NAMALWA (cell line): ENCODE measurements at places on chromosomes 16 and 17.

DNA sequence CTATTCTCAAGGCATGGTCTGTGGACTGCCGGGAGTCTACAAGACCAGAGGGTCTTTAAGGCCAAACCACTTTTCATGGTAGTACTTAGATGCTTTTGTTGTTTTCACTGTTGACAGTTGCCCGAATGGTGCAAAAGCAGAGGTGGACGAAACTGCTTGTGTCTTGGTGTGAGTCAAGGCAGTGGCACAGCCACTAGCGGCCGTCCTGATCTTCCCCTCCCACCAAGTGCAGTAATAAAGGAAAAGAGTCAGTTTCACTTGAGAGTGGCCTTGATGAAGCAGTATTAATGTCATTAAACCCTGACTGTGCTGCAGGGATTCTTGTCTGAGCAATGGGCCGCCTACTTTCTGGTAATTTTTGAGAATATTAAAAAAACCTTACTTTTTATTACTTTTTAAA is 109.1 kb downstream of the PRKCA start:
- DNase-seq: no peak

GRCh38 chr16:57643147-57643874 is 14.9 kb downstream of the ADGRG1 start:
- no peak for DNase-seq

- DNase-seq: no peak
These were observed 18.4 kb downstream of the HS3ST6 start for GRCh38 chr16:1899641-1900451.

- DNase-seq: no peak
These were observed 141.4 kb downstream of the TMEM132E start for GRCh38 chr17:34720760-34721159.

- DNase-seq: no peak
These were observed 7.2 kb downstream of the TIMM22 start for GRCh38 chr17:1003972-1004768.

DNA sequence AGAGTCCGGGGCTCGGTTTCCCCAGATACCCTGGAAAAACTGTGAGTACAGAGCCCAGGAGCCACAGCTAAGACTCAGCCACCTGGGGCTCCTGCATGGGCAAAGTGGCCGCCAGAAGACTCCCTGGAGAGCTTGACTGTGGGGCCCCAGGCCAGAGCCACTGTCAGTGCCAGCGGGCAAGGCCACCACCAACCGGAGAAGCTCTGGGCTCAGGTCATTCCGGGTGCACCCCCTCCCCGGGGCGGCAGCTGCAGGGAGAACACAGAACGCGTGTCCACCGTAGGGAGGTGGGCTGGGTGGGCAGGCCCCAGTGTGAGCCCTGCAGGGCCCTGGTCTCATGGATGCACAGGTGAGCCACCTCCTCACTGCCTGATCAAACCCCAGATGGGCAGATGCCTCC is 22.3 kb upstream of the RBFOX3 start:
- no peak for DNase-seq

DNA sequence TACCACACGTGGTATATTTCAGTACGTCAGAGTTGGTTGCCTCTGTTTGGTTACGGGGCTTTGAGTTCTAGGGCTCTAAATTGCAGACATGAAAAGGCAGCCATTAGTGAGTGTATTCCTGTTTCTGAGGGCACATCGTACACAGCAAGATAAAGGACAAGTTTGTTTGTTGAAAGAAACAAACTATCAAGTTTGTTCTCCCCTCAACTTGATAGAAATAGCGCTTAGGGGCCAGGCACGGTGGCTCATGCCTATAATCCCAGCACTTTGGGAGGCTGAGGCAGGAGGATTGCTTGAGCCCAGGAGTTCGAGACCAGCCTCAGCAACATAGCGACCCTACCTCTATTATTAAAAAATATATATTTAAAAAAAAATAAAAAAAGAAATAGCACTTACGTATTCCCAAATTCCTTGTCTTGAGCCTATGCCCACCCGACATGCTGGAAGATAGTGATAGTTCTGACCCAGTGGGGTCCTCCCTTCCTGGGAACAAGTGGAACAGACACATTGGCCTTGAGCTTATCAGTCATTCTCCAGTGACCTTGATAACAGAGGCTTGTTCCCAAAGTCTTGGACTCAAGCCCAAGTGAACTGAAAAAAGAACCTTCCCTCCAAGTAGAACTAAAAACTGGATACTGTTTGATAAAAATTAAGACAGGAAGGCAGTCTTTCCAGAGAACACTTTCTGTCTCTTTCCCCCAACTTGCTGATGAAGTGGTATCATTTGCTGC is 139.9 kb upstream of the CACNG3 start:
- no peak for DNase-seq

DNA sequence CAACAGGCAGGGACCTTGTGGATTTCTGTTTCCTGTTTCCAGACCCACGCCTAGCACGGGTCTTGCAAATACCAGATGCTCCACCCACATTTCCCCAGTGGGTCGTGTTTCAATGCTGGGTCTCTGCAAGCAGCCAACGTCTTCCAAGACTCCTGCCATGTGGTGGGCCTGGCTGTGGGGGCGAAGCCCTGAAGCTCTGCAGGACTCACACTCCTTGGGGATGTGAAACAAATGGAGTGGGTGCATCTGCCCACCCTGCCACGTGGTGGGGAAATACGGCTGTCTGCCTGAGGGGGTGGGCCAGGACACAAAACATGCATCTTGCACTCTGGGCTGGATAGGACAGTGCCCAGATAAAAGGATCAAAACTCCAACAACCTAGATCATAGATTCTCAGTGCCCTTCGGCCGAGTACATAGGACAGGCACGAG is 32.6 kb downstream of the FA2H start:
- DNase-seq: no peak

DNA sequence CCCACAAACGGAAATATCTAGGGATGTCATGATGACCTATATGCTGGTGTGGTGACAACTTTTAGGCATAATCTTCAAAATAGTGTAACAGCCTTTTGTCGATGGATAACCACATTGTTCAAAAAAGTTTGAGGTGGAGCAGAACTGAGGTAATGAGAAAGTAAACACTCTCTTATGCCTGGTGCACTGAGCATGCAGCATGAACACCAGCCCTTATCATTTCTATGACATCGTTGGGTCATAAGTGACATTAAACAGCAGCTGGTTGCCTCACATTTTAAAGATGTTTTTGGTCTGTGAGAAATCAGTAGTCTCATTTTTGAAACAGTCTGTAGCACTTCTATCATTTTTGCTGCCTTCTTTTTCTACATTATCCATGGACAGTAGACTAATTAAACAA is 1.8 kb downstream of the KRT23 start:
- DNase-seq: no peak

DNA sequence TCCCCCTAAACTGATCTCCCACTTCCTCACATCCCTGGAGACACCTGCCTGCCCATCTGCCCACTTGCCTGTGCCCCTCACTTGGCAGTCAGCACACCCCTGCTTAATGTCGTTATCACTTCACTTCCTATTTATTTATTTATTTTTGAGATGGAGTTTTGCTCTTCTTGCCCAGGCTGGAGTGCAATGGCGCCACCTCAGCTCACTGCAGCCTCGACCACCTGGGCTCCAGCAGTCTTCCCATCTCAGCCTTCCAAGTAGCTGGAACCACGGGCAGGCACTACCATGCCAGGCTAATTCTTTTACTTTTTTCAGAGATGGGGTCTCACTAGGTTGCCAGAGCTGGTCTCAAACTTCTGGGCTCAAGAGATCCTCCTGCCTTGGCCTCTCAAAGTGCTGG is 23.5 kb upstream of the PHOSPHO1 start:
- no peak for DNase-seq

DNA sequence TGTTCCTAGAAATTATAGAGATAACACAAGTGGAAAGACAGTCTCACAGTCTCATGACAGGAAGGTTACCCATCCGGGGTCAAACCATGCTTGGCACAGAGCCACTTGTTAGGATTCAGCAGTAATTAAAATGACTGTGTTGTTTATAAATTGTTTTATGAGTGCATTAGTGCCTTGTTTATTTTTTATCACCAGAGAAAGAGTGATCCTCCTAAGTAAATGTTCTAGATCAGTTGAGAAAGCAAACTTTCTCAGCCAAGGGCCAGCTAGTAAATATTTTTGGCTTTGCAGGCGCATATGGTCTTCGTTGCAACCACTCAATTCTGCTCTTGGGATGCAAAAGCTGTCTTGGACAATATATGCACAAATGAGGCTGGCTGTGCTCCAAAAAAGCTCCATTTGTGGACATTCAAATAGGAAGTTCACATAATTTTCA is 253.9 kb upstream of the CACNG5 start:
- no peak for DNase-seq

DNA sequence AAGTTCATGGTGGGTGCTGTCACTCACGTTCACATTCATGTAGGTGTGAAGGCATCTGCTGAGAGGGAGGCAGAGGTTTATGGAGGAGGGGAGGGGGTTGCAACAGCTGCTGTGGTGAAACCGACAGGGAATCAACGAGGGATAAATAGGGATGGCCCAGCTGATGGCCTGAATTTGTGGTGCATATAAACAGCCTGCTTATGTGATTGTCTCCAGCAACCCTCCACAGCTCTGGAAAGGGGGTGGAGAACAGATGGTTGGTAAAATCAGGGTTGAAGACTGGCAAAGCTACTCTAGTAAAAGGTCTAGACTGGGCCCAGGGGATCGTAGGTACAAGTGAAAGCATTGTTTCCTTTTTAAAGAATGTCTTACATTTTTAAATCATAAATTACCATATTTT is 53.7 kb downstream of the IQCK start:
- DNase-seq: no peak

DNA sequence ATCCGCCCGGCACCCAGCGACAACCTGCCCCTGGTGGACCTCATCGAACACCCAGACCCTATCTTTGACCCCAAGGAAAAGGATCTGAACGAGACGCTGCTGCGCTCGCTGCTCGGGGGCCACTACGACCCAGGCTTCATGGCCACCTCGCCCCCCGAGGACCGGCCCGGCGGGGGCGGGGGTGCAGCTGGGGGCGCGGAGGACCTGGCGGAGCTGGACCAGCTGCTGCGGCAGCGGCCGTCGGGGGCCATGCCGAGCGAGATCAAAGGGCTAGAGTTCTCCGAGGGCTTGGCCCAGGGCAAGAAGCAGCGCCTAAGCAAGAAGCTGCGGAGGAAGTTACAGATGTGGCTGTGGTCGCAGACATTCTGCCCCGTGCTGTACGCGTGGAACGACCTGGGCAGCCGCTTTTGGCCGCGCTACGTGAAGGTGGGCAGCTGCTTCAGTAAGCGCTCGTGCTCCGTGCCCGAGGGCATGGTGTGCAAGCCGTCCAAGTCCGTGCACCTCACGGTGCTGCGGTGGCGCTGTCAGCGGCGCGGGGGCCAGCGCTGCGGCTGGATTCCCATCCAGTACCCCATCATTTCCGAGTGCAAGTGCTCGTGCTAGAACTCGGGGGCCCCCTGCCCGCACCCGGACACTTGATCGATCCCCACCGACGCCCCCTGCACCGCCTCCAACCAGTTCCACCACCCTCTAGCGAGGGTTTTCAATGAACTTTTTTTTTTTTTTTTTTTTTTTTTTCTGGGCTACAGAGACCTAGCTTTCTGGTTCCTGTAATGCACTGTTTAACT is 1.0 kb downstream of the NOG start:
- no peak for DNase-seq

DNA sequence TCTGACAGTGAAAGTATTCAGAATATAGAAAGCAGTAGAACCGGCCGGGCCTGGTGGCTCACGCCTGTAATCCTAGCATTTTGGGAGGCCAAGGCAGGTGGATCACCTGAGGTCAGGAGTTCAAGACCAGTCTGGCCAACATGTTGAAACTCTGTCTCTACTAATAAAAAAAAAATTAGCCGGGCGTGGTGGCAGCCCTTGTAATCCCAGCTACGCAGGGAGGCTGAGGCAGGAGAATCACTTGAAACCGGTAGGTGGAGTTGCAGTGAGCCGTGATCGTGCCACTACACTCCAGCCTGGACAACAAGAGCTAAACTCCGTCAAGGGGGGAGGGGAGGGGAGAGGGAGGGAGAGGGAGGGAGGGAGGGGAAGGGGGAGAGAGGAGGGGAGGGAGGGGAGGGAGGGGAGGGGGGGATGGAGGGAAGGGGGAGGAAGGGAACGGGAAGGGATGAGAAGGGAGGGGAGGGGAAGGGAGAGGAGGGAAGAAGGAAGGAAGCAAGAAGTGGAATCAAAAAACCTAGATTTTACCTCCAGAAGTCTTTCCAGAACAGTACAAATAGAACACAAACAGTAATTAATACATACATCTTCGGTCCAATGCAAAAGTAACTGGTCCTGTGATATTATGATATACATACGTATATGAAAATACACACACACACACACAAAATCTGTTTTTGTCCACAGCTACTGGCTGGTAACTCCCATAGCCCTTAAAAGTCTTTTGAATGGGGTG is 10.9 kb upstream of the NT5C start:
- DNase-seq: no peak

DNA sequence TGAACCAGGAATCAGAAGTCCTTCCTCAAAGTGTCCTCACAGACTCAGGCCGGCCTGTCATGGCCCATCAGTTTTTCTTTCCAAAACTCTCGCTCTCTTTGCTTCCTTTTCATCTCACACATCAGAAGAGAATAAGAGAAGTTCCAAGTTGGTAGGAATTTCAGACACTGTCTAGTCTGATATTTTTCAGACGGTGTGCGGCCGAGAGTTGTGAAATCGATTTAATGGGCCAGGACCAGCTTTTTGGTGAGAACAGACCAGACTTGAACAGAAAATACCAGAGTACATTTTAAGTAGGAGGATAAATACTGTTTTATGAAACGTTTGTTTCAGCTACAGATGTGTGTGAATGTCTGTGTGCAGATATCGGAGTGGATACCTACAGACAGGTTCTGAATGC is 24.8 kb upstream of the RCVRN start:
- DNase-seq: no peak

DNA sequence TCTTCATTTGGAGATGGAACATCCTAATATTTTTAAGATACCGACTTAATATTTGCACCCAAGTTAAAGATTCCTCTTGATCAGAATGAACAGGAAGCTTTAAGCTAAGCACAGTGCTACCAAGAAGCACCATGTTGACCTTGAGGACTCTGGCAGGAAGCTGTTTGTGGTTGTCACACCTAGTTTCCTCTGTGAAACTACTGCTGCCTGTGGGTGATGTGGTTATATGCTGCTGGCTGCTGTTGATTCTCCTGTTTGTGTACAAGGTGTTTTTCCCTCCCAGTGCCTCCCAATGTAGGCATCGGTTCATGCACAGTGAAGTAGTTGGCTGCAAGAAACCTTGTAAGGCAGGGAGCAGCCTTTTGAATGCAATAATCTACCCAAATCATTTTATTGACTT is 23.4 kb downstream of the RBL2 start:
- peak; percentile 63 for DNase-seq

DNA sequence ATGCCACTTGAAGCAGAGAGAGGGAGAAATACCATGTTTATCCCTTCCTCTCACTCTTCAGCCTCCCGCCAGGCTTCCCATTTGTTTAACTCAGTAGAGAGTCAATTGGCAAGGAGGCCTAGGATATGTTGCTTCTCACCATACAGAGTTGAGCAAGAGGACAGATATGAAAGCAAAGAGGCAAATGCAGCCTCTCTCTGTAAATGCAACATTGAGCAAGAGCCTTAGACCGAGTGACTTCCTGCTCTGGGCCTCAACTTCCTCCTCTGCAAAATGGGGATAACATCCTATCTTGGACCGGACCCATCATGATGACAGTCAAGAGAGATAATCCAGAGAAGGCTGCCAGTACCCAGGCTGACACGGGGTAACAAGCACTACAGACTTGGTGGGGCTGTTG is 36.8 kb downstream of the SOCS1 start:
- no peak for DNase-seq
